ENCODE measurements at places on chromosomes 6 and 20. TPM values are rescaled to one million over a fixed set of nuclear protein-coding genes. Genes with fewer than 3 reads are reported as not detected.
A peak's percentile ranks its signal among the peaks of the same experiment; 100 is the strongest.

The LIN28B gene
- not detected for polyA plus RNA-seq

The TP53RK gene
- polyA plus RNA-seq = 8.3 TPM

The TOX2 gene
- 39.5 TPM for polyA plus RNA-seq

The MAK gene
- 0.37 TPM for polyA plus RNA-seq

The CCHCR1 gene
- polyA plus RNA-seq = 33.8 TPM

DNA sequence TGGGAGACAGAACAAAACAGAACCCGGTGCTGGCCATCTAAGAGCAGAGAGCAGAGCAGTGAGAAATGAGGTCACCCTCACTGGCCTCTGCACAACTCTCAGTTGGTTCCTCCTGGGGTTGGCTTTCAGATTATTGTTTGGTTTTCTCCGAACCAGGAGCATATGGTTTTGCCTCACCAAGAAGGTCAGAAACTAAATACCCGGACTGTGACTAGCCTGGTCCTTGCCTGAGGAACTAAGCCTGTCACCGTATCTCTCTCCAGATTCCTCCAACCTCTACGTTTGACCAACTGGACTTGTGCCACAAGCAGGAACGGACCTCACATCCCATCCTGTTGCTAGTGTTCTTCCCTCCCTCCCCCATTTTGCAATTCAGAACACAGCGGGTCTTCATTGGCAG is 450.4 kb upstream of the JARID2 start:
- DNase-seq = no peak

GRCh38 chr6:17405944-17406245 is 12.5 kb downstream of the CAP2 start:
- DNase-seq = no peak

DNA sequence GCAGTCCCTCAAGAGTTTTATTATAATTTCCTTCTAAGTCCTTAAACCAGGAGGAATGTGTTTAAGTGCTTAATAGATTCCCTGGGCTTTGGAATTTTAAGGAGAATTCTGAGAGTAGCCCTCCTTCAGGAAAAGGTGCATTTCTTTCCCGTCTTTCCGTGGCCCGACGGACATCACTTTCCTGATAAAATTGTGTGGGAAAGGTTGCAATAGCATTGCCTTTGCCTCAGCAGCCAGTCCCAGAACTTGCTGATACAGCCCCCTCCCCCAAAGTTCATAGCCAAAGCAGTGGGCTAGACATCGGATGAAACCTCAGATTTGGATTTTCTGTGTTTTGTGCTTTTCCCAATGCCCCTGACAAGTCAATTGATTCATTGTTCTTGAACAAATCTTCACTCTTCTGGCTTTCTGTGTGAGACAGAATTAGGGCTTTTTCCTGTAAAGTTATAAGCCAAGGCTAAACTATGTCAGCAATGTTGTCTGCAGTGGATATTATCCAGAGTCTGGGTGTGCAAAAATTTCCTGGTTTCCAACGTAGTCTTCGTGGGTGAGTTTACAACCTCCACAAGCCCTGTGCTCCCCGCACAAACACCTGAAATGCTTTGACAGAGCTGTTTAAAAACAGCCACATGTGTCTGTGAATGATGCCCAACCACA is 1.1 kb upstream of the SMOC2 start:
- DNase-seq = no peak

GRCh38 chr6:167116109-167116837 is 6.6 kb upstream of the CCR6 start:
- no peak for DNase-seq

- DNase-seq = no peak
These were observed 30.1 kb downstream of the LINC00237 start for GRCh38 chr20:21076073-21076472.

DNA sequence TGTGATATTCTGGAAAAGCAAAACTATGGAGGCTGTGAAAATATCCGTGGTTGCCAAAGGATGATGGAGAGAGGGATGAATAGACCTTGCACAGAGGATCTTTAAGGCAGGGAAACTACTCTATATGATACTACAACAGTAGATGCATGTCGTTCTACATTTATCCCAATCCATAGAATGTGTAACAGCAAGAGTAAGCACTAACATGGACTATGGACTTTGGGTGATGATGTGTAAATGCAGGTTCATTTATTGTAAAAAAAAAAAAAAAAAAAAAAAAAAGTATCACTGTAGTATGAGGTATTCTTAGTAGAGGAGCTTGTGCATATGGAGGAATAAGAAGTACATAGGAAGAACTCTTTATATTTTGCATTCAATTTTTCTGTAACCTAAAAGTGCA is 507.5 kb downstream of the PHF3 start:
- no peak for DNase-seq

DNA sequence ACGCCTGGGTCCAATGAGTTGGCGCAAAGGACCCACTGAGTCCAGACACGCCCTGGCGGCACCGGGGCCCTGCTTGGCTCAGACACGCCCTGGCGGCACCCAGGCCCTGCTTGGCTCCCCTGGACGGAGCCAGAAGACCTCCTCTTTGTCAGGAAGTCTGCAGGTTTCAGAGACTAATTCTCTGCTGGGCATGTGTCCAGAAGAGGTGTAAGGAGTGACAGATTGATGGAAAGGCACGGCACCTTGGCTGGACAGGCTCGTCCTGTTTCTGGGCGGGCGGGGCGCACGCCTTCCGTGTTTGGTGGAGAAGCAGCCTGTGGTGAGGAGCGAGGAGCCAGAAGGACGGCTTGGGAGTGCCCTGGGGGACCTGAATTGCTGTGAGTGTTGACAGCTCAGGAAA is 23.1 kb upstream of the DACT2 start:
- no peak for DNase-seq

DNA sequence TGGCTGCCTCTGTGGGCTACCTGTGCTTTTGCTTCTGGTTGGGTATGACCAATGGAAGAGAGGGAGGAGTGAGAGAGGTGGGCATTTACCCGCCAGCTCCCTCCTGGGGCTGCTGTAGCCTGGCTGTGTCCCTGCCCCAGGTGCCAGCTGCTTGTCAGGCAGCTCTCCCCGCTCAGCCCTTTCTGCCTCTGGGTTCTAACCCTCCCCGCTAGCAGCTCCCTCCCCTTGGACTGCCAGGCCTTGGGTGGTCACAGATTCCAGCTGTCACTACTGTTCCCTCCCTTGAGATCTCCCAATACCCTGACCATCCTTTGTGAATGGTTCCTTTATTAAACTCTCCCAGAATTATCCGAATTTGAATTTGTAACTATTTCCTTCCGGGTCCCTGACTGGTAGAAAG is 95.5 kb upstream of the RNF24 start:
- DNase-seq = no peak

DNA sequence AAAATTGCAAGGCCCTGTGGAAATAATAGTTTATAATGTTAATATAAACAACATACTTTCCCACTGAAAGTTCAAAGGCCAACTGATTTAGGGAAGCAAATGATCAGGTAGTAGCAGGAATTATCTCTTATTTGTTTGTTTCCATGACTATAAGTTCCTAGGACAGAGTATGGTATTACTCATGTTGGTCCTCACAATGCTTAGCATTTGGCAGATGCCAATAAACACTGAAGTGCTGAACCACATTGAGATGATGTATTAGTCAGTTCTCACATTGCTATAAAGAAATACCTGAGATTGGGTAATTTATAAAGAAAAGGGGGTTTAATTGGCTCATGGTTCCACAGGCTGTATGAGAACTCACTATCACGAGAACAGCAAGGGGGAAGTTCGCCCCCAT is 129.6 kb upstream of the NUP153 start:
- no peak for DNase-seq

DNA sequence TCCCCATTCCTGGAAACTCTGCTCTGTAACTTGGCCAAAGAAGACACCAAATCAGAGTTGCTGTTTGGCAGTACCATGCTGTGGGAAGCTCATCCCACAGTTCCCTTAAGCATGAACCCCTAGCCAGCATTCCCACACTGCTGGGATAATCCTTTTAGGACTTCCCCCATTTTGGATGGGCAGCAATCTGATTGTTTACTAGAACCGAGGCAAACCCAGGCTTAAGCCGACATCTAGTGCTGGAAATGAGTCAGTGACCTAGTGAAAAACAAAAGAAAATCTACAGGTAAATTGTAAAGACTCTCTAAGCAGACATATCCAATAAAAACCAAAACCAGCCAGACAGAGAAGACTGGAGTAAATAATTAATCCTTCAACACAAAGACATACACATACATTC is 5.2 kb downstream of the DNAH8 start:
- DNase-seq = no peak

GRCh38 chr6:37303091-37303660 is 45.2 kb upstream of the TMEM217 start:
- DNase-seq = no peak

- DNase-seq = peak; percentile 3
These were observed 194.4 kb downstream of the TMEM200A start for GRCh38 chr6:130560231-130560630.

GRCh38 chr6:36399970-36400369 is 12.5 kb upstream of the ETV7 start:
- DNase-seq = no peak

GRCh38 chr6:30067460-30068139 is 602 bp downstream of the PPP1R11 start:
- no peak for DNase-seq

Measured in brain (organoid and tissue), 16 donors.